ENCODE measurements at places on chromosomes 16 and 17. TPM values are rescaled to one million over a fixed set of nuclear protein-coding genes. Genes with fewer than 3 reads are reported as not detected.

- DNase-seq, result peak; percentile 82
Observed at GRCh38 chr17:2828397-2829038, 32.3 kb downstream of the RAP1GAP2 start.

- DNase-seq, result no peak
Observed at GRCh38 chr16:84949772-84950436, 61.4 kb downstream of the ZDHHC7 start.

GRCh38 chr17:9200699-9201359 lies 179.5 kb downstream of the NTN1 start:
- DNase-seq, result no peak

DNA sequence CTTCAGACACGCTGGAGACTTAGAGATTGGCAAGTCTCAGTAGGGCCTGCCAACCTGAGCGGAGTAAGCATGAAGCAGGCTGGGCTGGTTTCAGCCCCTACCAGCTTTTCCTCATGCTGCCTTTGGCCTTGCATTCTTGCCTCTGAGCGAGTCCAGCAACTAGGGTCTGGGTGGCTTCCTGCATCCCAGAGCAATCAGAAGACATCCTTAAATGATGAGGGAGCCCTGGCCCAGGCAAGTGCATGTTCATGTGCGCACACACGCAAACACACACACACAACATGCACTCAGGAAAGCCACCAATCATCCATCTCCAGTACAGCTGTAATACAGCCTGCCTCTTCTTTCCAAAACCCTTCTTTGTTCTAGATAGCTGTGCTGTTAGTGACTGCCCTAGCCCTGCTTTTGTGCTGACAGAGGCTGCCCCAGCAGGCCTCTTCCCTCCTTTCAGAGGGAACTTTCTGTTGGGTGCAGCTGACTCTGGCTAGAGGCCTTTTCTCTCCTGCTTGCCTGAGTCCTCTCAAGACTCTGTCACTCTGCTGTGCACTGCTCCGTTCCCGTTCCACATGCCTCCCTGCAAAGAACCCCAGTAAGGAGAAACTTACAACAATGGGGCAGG lies 30.7 kb upstream of the TBX2 start:
- DNase-seq, result no peak

DNA sequence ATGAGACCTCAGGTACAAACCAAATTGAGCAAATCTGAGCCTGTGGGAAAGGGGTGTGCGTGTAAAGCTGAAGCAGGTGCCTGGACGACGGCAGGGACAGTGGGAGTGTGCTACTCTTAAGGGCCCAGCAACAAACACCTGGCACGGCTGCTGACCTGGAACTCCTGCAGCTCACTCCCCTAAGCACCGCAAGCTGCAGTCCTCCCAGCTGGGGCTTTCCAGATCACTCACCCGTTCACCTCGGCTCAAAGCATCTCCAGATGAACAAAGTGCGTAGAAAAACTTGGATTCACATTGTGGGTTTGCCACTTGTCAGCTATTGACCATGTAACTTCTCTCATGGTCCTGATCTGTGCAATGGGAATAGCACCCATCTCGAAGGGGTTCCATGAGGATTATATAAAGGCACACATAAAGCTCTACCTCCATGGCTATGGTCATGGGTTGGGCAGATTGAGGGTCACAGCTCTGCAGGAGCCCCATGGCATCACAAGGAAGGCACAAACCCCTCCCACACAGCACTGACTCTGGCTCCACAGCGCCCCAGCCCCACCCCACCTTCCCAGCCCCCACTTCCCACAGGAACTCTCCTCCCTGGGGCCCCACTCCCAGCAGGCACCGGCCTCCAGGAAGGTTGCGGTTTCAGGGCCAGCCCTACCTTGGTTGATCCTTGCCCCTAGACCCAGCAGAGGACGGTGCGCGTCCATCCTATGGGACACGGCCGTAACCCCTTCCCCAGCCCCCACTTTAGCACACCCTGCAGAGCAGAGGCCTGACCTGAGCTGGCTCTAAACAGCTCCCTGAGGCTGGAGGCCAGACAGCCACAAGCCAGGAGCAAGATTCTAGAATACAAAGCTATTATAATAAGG lies 21.9 kb downstream of the ST3GAL2 start:
- DNase-seq, result no peak

The MT4 gene
- total RNA-seq, result not detected

The STXBP4 gene
- total RNA-seq, result 9.4 TPM

All from activated CD8-positive, alpha-beta memory T cell treated with anti-CD3 and anti-CD28 coated beads, Interleukin-2, amount 10 ng/mL, durations not matched to agents 7 days and 5 days (primary cell).